ENCODE measurements at places on chromosomes 16 and 17.

GRCh38 chr16:10001258-10001775 lies 180.9 kb downstream of the GRIN2A start:
- no peak for DNase-seq

GRCh38 chr17:5045496-5045895 lies 10.3 kb upstream of the SLC52A1 start:
- DNase-seq, result no peak

GRCh38 chr16:85002608-85003007 lies 8.7 kb downstream of the ZDHHC7 start:
- DNase-seq, result no peak

GRCh38 chr16:84153660-84154214 lies 8.6 kb downstream of the DNAAF1 start:
- no peak for DNase-seq

DNA sequence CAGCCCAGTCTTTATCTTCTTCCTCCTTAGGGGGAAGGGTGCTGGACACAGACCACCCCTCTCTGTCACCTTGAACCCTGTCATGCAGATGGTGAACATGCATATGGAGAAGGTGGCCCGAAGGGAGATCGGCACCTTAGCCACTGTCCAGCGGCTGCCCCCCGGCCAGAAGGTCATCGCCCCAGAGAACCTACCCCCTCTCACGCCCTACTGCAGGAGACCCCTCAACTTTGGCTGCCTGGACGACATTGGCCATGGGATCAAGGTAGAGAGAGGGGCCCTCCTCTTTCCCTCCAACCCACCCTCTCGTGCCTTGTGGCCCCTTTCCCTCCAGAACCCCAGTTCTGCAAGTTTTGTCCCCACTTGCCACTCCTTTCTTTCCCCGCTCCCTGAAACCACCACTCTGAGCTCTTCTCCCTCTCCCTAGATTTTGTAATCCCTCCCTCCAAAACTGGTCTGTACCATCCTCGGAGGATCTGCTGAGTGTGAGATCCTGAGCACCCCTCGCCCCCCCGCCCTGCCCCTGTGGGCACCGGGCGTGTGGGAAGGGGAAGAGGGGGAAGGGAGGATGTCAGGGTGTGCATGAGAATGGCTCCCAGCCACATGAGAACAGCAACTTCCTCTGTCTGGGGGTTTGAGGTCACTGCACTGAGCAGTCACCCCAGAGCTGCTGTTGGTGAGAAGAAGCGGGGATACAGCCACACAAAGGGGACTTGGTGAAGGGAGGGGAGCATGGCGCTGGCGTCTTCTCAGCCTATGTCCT lies 7.3 kb downstream of the ABI3 start:
- DNase-seq, result no peak

DNA sequence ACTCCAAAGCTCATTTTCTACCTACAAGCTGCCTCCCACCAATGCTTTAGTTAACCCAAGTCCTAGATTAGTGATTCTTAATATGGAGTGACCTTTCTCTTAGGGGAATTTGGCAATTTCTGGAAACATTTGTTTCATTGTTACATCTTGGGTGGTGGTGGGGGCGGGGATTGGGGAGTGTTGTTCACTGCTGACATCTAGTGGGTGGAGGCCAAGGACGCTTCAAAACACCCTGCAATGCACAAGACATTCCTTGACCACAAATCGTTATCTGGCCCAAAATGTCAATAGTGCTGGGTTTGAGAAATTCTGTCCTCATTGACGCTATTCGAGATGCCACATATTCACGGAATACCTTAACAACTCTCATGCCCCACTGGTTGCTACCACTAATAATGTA lies 282.9 kb downstream of the RBFOX1 start:
- no peak for DNase-seq

GRCh38 chr16:56190048-56190676 lies 1.1 kb upstream of the GNAO1 start:
- no peak for DNase-seq

- DNase-seq, result no peak
Observed at GRCh38 chr16:24852281-24852721, 6.5 kb downstream of the SLC5A11 start.

GRCh38 chr16:73019457-73020362 lies 28.2 kb downstream of the ZFHX3 start:
- no peak for DNase-seq

DNA sequence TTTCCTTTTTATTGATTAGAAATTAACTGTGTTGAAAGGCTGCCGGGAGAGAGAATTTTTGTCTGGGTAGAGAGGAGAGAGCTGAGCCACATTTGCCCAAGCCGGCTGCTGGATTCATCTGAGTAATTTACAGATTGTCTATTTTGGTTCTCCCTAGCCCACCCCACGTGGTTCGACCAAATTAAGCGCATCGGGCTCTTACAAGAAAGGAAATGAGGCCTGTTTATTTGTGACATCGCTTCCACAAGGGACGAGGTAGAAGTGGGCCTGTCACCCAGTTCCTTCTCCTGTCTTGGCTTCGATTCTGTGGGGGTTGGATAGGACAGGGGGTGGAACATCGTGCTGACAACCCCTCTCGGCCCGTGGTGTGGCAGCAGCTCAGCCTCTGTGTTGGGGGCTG lies 42.9 kb downstream of the SYT17 start:
- DNase-seq, result no peak

DNA sequence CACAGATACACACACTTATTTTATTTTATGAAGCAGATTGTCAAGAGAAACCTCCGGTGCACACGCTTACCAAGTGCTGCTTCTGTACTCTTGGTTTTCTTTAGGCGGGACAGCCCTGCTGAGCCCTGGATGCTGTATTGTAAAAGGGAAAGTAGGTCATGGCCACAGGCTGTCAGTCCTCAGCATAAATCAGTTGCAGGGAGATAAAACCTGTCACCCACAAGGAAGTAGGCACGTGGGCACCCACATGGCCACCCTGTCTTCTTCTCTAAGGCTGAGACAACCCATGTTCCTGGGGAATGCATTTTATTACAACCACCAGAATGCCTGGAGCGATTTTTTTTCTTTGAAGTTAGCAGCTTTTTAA lies 59.3 kb downstream of the ASIC2 start:
- DNase-seq, result no peak

- no peak for DNase-seq
Observed at GRCh38 chr17:39264119-39264518, 38.4 kb upstream of the STAC2 start.

GRCh38 chr16:58047557-58048348 lies 22.2 kb downstream of the MMP15 start:
- no peak for DNase-seq

Measured in hematopoietic multipotent progenitor cell treated with erythropoietin and hydrocortisone succinate and interleukin-3 and kit ligand, for 15 days (in vitro differentiated cells).